Esophagus mucosa (tissue), 1 donor: ENCODE measurements at places on chromosomes 11 and 22. TPM values are rescaled to one million over a fixed set of nuclear protein-coding genes. Genes with fewer than 3 reads are reported as not detected.

The HSPB2 gene
- total RNA-seq, result 0.32 TPM

The TSGA10IP gene
- total RNA-seq, result not detected

DNA sequence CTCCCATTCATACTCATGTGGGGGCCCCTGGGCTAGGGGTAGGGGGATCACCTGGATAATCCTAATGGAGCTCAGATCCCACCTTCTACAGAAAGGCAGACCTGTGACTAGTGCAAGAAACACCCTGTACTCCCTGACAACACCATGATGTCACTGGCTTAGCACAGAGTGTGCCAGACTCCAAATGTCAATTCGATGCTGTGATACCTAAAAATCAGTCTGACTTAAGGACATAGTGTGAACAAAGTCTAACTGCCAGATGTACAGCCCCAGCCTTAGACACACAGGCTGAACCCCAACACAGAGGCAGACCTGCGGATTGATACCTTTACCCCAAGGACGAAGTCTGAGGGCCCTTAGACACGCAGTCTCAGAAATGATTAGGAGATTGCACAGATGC is 8.5 kb downstream of the ABCC8 start:
- ATAC-seq, result no peak

GRCh38 chr11:60790726-60791125 is 5.6 kb downstream of the MS4A10 start:
- no peak for ATAC-seq

- ATAC-seq, result no peak
Measured at GRCh38 chr22:30640361-30640760, 4.8 kb downstream of the SLC35E4 start.

- no peak for ATAC-seq
Measured at GRCh38 chr11:209275-210121, 2.0 kb downstream of the RIC8A start.

DNA sequence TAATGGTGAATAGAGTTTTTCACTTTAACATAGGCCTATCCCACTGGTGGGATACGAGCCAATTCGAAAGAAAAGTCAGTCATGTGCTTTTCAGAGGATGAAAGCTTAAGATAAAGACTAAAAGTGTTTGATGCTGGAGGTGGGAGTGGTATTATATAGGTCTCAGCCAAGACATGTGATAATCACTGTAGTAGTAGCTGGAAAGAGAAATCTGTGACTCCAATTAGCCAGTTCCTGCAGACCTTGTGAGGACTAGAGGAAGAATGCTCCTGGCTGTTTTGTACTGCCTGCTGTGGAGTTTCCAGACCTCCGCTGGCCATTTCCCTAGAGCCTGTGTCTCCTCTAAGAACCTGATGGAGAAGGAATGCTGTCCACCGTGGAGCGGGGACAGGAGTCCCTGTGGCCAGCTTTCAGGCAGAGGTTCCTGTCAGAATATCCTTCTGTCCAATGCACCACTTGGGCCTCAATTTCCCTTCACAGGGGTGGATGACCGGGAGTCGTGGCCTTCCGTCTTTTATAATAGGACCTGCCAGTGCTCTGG is at the start of gene TYR:
Gene TYR, plus strand, starts transcription at position 185 of the 541 bp plus-strand sequence. Its CDS starts 79 bp downstream, at position 264.
- ATAC-seq, result no peak

- no peak for ATAC-seq
Measured at GRCh38 chr11:68525930-68526329, 65.4 kb downstream of the PPP6R3 start.

The C11orf42 gene
- not detected for total RNA-seq

DNA sequence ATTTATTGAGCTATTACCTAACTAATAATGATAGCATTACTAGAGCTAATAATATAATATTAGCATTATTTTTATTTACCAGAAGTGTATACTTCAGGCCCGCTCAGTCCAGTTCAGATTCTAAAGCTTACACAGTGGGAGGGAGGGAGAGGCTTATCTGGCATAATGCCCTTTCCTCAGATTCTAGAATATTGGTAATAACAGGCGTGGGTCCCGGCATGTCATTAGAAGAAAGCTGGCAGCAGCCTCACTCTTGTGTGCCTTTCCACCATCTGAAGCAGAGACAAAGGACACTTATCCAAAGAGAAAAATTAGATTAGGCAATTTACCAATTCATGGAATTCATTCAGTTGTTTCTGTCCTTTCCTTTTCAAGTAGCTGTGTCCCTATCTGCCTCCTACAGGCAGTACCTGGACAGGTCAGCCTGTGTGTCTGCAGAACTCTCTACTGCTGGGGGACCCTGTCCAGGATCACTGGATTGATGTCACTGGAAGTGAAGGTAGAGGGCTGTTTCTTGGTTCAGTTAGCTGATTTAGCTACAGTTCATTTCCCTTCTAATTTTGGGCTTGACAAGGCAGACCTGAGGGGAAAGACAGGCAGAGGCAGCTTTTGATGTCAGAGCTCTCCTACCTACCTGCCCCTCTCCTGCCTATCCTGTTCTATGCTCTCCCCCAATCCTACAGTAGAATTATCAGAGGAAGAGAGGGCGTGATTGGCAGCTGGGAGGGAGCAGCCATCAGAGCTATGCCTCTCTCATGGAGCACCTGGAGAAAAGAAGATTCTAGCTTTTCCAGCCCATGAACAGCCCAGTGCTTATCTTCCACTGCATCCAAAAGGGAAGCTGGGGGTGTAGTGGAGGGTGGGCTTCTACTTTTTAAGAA is 20.3 kb upstream of the CCDC90B start:
- ATAC-seq, result no peak
